ENCODE measurements at places on chromosomes 7 and 10.

GRCh38 chr10:125113691-125114371, 46.5 kb downstream of the CTBP2 start:
- no peak for DNase-seq

GRCh38 chr7:128405471-128406313, 4.1 kb downstream of the IMPDH1 start:
- DNase-seq = peak; percentile 74

GRCh38 chr7:158816995-158817394, 12.3 kb downstream of the ESYT2 start:
- DNase-seq = no peak

- no peak for DNase-seq
These were observed 31.3 kb downstream of the MKX start for GRCh38 chr10:27714349-27714748.

DNA sequence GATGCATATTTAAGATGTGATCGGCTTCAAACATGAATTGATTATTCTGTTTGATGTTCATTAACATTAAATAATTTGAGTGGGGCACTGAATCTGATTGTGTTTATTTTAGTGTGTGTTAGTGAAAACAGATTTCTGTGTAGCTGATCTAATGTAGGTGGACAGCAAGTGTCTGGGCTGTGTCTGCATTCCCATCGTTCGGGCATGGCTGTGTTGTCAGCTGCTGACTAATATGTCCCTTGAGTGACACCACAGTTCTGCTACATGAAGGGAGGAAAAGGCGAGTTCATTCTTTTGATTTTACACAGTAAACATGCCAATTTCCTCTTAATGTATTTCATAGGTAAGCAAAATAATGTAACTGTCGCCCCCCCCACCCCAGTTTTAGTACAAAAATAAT, 203.0 kb downstream of the CNTNAP2 start:
- DNase-seq = no peak

DNA sequence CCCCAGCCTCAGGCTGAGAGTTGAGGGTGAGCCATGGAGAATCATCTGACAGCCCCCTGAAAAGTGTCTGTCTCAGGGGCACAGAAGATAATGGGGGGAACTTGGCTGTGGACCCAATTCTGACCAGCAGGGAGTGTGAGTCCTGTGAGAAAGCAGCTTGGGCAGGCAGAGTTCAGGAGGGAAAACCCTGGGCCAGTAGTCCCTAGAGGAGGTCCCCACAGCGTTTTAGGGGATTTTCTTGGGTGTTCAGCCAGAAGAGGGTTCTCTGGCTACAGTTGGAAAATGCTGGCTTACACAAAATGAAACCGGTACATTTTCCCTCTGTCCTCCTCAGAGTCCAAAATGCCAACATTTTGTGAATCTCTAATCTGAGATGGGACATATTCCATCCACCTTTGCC, 35.8 kb upstream of the TRIM8 start:
- no peak for DNase-seq

- DNase-seq = no peak
These were observed 34.6 kb downstream of the MALSU1 start for GRCh38 chr7:23333671-23334246.

DNA sequence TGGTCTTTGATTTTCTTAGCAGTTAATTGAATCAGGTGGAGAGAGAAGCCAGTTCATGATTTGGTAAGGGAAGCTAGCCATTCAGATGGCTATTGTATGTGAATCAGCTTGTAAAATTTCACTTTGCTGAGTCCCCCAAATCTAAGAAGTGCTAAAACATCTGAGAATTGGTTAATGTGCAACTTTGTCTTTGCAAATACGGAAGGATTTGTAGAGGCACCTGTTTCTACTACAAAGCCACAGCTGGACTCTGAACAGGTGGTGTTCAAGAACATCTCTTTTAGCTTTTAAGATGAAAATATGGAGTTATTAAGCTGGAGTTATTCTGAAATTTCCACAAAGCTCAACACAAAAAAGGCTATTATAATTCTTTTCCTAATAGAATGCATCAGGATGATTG, 132.6 kb downstream of the VPS50 start:
- no peak for DNase-seq

DNA sequence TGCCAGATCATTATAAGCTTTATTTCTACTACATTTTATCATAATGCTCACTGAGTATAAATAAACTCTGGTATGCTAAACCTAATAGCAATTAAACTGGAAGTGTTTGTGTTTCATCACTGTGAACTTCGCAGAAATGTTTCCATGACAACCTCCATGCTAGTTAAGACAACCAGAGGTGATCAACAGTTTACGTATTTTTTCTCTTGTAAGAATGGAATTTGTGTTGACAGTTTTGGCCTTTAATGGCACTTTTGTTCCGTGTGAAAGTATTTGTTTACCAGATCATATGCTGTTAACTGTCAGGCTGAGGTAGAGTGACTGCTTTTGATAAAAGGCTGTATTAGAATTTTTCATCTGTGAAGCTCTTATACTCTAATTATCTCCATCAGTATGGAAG, 212.1 kb upstream of the PPP1R3A start:
- no peak for DNase-seq

DNA sequence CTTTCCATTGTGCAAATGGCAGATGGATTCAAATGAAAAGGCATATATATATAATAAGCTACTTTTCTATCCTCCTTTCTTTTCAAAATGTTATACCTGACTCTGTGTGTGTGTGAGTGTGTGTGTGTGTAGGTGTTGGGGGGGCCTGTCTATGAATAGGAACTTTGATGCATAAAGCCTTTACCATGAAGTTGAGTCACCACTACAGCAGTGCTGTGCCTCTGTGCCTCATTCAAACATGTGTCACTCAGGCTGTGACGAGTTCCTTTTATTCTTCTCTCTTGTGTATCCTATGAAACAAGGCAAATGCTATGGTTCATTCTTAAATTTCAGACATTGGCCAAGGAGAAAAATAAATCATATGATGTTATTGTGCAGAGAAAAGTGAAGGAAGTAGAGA, 52.7 kb upstream of the DKK1 start:
- DNase-seq = no peak

- DNase-seq = no peak
These were observed 118.1 kb downstream of the WDR11 start for GRCh38 chr10:120969219-120969645.

DNA sequence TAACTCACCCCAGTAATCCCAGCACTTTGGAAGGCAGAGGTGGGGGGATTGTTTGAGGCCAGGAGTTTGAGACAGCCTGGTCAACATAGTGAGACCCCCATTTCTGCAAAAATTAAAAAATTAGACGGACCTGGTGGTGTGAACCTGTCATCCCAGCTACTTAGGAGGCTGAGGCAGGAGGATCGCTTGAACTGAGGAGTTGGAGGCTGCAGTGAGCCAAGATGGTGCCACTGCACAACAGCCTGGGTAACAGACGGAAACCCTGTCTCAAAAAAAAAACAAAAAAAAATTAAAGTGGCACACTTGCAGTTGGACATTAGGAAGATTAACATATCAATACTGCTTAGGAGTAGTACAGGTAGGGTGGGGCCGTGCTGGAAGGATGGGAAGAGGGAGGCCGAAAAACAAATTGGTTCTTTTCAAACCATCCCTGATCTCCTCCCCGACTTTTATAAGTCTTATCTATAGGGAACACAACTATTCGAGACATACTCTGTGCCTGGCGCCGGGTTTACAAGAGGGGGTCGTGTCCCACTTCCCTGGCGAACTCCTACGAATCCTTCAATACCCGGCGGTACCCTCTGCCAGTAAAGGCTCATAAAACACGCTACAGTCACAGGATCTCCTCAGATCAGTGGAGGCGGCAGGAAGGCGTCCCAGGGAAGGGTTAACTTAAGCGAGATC, 628 bp downstream of the TAF6 start:
- no peak for DNase-seq

GRCh38 chr7:117445206-117445605, 17.9 kb upstream of the ASZ1 start:
- no peak for DNase-seq

DNA sequence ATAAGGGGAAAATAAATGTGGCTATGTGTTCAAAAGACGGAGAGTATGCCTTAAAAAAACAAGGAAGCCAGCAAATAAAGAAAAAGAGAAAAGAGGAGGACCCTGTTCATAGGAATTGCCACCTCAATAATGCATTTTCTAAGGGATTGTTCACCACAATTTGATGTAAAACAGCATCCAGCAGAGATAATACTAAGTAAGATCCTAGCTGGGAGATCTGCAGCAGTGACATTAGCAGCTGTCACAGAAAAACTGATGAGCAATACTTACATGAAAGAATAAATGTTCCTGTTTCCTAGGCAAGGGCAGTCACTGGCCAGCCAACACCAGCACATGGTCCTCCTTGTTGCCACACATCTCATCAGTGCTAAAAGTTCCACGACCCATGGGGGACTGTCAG, 391.5 kb downstream of the SORCS1 start:
- DNase-seq = no peak

GRCh38 chr7:52021343-52021742, 704.7 kb upstream of the COBL start:
- no peak for DNase-seq

DNA sequence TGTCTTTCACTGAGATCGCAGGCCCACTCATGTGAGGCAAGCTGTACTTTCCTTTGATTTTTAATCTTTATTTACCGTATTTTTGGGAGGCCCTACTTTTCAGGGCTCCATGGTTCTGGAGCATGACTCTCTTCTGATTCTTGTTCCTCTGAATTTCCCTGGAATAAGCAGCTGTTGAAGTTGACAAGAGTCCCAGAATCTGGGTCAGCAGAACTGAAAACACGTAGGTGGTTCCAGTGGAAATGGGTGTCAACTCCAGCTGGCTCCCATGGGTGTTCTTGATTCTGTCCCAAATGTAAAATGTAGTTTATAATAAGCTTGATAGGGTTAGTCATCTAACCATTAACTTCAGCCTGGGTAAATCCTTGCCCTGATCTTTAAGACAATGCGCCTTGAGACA, 409.4 kb downstream of the GATA3 start:
- DNase-seq = no peak

DNA sequence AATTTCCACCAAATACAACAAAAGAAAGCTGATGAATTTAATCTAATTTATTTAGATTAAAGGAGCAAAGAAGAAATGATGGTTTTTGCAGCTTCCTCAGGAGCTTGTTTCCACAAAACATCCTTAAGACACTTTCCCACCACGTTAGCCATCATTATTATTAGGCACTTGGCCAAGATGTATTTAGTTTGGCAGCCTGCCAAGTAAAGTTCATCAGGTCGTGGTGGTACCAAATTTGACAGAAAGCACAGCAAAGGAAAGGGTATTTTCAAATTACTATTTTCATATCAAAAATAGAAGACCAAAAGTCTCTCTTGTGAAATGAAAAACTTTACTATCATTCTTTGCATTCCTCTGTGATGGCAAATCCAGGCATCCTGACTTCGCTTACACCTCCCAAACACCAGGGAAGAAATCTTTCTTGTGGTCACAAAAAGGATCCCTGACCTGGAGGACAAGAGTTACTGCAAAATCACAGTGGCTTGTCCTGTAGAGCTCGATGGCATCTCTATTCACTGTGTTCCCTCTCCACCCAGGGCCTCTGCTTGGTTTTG, 123.1 kb upstream of the INHBA start:
- no peak for DNase-seq

DNA sequence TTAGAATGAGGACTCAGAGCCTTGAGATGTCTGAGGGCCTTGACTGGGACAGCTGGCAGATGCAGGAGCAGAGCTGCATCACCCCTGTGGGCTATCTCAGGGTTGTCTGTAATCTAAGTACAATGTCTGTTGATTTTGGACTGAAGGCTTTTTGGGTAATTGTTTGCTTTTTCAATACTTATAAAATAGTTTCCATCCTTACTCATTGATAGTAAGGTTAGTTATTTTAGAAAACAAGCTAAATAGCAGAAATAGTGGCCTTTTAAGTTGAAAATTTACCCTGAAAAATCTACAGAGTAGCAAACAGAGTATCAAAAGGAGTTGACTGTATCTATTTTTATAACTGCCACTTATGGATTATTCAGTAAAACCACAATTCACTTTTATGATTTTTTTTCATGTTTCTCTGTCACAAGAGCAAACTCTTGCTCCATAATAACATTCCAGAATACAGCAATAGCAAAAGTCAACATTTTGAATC, 179.7 kb downstream of the CFTR start:
- DNase-seq = no peak

DNA sequence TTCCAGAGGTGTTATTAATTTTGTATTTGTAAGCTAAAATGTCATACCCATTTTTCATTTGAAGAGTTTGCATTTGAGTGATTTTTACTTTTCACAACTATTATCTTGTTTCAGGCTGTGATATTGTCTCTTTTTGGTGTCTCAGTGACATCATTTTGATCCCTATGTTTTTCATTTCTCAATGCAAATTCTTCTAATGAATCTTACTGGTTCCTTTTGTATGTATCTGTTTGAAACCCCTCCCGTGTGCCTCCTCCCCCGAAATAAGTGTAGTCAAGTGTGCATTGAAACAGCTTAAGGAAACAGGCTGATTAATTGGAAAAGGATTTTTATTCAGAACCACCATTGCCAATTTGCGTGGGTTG, 77.8 kb downstream of the SHH start:
- DNase-seq = no peak
